Hematopoietic multipotent progenitor cell treated with erythropoietin and hydrocortisone succinate and interleukin-3 and kit ligand, for 8 days (in vitro differentiated cells): ENCODE measurements at places on chromosomes 7 and 10.

DNA sequence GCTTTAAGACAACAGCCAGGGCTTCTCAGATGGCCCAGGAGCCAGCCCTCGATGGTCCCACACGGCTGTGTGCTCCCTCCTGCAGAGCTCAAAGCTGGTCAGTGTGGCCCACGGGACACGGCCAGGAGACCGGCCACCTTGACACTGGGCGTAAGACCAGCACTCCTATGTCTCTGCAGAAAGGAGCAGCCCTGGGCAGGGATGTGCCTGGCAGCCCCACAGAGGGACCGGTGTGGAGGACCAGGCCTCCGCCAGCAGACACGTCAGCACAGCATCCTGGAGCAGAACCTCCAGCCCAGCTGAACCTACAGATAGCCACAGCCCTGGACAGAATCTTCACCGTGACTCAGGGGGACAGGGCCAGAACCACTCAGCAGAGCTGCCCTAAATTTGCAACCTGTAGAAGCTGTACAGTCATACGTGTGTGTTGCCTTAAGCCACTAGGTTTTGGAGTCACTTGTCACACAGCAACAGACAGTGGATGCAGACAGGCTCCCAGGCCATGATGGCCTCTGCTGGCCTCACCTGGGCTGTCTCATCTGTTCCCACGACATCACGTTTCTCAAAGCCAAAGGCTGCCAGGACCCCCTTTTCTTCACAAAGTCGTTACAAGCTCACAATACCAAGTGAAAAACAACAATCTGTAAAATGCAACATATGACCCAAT is 132.4 kb downstream of the DIP2C start:
- no peak for DNase-seq

- no peak for DNase-seq
These were observed 78.1 kb upstream of the GLI3 start for GRCh38 chr7:42315103-42315502.

DNA sequence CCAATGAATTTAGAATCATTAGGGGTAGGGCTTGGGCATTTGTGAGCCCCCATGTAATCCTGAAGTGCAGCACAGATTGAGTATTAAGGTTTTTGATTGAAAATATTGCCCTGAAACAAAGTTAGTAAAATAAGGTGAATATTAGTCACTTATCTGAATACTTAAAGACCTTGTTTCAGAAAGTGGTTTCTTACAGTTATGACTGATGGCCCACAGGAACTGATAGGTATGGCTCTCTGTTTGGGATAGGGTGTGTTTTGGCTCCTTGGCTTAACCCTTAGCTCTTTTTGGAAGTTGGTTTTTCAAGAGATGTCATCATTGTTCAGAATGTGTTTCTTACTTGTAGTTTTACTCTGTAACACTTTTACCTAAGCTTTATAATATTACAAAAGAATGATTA is 34.8 kb downstream of the MDFIC start:
- no peak for DNase-seq

DNA sequence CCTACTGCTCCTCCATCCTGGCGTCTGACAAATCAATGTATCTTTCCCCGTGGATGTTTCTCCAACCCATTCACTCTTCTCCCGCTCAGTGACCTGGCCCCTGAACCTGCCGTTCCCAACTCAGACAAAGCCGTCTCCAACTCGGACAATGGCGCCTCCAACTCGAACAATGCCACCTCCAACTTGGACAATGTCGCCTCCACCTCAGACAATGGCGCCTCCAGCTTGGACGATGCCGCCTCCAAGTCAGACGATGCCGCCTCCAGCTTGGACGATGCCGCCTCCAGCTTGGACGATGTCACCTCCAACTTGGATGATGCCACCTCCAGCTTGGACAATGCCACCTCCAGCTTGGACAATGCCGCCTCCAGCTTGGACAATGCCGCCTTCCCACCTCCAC is 608.6 kb downstream of the DNAJB6 start:
- no peak for DNase-seq

DNA sequence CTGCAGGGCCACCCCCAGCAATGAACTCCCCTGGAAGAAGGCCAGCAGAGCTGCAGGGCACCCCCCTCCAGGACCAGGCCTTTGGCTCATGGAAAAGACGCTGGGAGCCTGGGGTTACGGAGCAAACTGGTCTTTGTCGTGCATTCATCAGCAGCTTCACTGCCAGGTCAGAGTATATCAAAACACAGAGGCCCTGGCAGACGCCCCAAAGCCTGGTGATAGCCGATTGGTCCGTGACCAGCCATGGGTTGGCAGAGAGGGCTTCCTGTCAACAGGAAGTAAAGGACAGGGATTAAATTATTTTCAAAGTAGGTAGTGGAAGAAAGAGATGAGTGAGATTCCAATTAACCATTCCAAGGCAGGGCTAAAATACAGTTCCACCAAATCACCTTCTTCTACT is 9.0 kb downstream of the PRKAG2 start:
- no peak for DNase-seq
